NCI-H1092 (cell line): ENCODE measurements at places on chromosomes 5 and 9.

DNA sequence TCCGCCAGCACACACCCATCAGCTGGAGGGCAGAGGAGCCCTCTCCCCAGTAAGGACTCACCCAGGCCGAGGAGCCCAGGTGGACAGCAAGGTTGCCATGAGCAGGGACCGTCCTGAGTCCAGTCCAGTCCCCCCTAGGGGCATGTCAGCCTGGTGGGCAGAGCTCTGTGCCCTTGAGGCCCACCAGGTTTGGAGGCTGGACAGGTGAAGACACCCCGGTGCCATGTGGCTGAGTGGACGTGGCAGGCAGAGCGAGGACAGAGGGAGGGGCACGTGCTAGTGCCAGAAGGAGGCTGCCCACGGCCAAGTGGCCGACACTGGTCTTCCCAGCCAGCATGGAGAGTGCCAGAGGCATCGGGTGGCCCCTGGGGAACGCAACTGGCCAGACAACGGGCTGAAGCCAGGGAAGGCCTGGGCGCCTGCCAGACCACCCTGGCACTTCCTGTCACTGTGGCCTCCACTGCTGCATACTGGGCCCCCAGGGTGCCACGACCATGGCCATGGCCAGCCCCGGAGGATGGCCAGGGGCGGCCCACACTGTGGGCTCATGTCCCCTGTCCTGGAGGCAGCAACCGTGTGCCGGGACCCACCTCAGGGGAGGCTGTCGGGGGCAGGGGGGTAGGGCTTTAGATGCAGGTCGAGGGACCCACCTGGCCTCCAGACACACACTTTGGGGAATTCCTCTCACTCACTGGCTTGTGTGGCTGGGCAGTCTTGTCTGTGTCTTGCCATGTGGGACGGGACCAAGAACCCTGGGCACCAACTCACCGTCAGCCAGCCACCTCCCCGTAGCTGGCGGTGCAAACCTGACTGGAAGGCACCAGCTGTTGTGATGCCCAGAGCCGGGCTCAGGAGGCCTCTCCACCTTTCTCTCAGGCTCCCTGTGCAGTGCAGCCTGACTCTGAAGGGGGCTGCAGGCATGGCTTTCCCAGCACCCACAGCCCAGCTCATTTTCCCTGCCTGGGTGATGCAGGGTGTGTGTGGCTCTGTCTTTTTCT, 42.3 kb upstream of the LPCAT1 start:
- no peak for DNase-seq

GRCh38 chr5:78108564-78108963, 185.9 kb downstream of the AP3B1 start:
- DNase-seq, result no peak

- no peak for DNase-seq
Observed at GRCh38 chr9:127086771-127087170, 35.7 kb downstream of the ANGPTL2 start.

- no peak for DNase-seq
Observed at GRCh38 chr9:134375430-134376385, 49.5 kb downstream of the RXRA start.

GRCh38 chr5:180642779-180643178, 6.6 kb downstream of the FLT4 start:
- no peak for DNase-seq

GRCh38 chr5:76547891-76548524, 75.2 kb downstream of the F2RL2 start:
- DNase-seq, result no peak

DNA sequence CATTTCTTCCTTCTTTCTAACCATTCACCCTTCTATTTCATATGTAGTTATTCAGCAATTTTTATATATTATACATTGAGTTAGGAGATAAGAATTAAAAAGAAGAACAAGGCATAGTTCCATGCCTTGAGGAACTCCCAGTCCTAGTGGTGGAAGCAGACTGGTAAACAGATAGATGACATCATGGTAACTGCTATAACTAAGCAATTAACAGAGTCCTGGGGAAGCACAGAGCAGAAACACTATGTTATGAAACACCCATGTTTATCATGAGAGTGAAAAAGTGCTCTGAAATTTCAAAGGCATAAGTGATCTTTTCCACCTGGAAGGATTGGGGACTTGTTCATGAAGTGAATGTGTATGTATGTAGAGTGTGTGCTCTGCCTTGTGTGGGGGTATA, 14.6 kb downstream of the PAPPA start:
- no peak for DNase-seq

DNA sequence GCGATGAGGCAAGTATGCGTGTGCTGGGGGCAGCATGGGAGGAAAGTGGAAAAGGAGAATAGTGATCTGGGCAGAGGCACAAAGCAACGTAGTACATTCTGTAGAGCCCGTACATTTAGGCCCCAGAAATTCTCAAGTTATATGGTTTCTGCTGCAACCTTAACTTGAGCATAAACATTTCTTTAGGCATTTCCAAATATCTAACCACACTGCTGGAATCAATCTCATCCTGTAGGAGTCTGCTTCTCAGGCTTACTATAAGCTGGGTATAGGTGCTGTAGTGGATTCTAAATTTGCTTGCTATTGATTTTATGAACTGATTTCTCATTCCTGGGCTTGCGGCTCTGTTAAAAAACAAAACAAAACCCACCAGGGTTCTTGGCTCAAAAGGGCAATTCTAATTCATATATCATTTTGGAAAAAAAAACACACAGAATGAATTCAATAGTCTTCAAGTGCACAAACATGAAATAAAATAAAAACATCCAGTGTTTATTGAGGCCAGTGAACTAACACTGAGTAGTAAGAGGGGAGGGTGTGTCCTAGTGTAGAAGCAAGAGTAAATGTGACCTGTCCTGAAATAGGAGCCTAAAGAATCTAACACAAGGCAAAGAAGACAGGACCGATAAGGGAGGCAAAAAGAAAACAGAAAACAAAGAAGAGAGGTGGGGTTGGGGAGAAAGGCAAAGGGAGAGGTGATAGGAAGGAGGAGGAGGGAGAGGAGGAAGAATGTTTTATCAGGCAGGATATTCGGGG, 145.5 kb upstream of the LHFPL2 start:
- no peak for DNase-seq

GRCh38 chr5:24497145-24497544, 147.6 kb downstream of the CDH10 start:
- DNase-seq, result no peak

- DNase-seq, result no peak
Observed at GRCh38 chr5:112165399-112165798, 253.7 kb downstream of the EPB41L4A start.

DNA sequence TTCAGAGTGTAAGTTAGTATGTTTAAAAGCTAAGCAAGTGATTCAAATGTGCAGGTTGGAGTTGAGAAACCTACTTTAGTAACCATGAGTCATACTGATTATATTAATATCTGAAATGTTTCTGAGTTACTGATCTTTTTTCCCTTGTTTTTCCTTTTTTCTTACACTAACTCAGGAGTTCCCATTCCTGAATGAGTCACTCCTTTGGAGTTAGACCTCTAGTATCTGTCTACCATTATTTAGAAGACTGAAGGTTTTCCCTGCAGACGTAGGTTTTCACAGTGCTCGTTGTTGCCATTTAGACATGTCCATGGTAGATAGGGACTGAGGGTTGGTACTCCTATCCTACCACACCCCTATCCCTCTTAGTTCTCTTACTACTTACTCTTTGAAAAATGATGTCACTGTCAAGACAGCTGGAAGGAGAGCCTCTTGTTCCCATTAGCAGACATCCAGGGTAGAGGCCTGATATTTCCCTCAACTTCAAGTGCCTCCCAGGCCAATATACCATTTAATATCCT, 20.2 kb downstream of the OCLN start:
- DNase-seq, result no peak

DNA sequence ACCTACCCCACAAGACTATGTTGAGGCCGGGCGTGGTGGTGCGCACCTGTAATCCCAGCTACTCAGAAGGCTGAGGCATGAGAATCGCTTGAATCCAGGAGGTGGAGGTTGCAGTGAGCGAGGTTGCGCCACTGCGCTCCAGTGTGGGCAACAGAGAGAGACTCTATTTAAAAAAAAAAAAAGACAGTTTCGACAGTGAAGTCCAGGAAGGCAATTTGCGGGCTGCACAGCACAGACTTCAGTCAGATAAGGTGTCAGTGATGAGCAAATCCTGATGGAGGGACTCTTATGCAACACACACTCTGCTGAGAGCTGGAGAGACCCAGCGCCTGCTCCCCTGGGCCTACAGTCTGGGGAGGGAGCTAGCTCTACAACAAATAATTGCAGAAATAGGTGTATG, 14.2 kb downstream of the CCNJL start:
- DNase-seq, result no peak

DNA sequence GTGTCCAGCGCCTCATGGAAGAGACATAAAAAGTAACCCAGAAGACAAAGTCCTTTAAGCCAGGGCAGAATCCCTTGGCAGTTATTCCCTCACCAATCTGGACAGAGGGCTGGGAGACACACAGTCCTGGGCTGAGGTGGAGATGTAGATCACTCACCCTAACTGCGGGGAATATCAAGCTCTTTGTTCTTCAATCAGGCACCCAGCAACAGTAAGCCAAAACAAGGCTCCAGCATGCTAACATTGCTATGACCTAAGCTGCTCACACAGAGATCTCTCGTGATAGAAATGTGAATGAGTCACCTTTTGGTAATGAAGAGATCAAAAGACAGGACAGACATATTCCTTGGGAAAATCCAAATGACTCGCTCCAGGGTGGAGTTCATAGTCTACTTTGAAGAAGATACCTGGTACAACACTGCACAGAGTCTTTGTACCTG, 101.3 kb downstream of the FBN2 start:
- DNase-seq, result no peak

DNA sequence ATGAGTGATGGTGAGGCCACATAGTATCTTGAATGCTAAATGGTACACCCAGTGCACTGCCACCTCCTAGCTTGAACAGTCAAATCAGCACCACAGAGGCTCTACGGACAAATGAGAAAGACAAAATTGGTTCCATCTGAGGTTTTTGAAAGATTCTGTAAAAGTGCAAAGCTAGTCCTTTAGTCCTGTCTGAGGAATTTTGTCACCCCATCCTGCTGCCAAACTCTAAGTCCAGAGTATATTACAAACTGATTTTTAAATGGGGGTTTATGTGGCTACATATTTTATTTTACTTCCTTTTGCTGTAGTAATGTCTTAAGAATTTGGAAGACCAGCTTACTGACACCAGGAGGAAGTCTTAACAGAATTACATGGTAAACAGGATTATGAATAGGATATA, 7.7 kb downstream of the FREM1 start:
- DNase-seq, result no peak

- no peak for DNase-seq
Observed at GRCh38 chr5:129387944-129388343, 72.2 kb upstream of the ADAMTS19 start.

DNA sequence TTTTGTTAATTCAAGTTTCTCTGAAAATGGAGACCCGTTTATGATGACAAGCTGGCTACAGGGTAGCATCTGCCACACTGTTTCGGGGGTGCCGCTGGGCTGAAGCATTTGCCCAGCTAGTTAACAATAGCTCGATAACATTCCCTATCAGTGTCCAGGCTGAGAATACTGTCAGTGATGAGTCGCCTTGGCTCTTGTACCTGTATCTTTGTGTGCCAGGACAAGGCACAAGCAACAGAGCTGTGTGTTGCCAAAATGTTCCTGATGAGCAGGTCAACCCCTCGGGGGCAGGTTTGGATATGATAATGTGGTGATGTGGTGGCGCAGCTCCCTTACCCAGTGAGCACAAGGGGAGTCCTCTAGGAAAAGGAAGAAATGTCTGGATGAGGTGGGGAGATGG, 7.0 kb downstream of the TGFBI start:
- DNase-seq, result no peak

GRCh38 chr9:87109851-87110250, 162.5 kb upstream of the GAS1 start:
- DNase-seq, result no peak

DNA sequence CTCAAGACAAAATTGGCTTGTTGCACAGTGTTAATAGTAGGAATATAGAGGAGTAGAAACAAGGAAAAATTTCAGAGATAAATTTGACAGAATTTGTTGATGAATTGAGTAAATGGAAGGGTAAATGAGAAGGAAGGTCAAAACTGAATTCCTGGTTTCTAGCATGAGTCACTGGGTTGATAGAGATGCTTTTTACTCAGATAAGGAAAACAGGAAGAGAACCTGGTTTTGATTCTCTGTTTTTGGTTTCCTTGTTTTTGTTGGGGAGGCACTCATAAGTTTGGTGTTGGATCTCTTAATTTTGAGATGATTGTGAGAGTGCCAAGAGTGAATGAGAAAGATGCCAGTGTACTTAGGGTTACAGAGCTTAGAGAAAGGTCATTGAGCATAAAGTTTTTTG, 7.1 kb downstream of the LRRC70 start:
- no peak for DNase-seq

DNA sequence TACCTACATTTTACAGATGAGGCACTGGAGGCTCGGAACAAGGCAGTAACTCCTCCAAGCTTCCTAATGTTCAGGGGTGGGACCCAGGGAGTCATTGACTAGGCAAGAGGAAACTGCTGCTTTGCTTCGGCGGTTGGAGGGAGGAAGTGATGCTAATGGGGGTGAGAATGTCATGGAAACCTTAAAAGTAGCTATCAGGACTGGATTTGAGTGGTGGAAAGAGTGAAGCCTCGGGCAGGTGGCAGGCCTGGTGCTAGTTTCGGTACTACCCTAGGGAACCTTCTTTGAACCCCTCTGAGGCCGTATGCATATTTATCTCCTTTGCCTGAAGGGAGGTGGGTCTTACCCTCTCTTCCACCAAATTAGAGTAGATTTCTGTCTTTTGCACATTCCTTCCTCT, 1.6 kb downstream of the BSPRY start:
- DNase-seq, result no peak

DNA sequence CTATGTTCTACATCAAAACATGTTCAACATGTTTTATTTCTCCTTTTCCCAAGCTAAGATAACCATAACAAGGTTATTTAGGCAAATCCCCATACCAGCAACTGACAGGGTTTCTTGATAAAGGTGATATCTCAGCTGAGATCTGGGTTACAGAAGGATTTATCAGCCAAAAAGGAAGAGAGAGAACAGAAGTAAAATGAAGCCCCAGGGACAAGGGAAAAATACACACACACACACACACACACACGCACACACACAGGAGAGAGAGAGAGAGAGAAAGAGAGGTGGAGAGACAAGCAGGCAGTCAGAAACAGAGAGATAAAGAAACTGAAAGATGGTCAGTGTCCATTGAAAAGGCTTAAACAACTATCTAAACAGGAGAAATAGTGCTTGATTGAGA, 19.7 kb upstream of the MLLT3 start:
- DNase-seq, result no peak

DNA sequence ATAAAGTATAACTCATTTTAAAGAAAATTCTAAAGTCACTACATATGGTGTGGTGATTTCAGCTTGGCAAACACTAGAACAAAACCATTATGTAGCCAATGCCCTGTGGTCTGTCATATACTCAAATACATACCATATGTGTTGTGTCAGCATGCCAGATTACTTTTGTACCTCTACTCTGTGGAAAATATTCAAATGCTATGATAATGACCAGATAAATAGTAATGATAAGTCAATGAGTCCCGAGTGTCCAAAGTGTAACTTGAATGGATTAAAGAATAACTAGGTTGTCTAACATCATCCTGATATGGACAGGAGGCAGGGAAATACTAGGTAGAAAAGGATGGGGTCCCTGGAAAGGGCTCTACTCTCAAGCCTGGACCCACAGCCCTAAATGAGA, 58.0 kb upstream of the IL6ST start:
- no peak for DNase-seq
